ENCODE measurements at places on chromosomes 6 and 20. TPM values are rescaled to one million over a fixed set of nuclear protein-coding genes. Genes with fewer than 3 reads are reported as not detected.

GSTA1 gene
- total RNA-seq: 1.7 TPM

BPIFB2 gene
- not detected for total RNA-seq

CEP43 gene
- total RNA-seq: 9.1 TPM

FAM217A gene
- not detected for total RNA-seq

DNA sequence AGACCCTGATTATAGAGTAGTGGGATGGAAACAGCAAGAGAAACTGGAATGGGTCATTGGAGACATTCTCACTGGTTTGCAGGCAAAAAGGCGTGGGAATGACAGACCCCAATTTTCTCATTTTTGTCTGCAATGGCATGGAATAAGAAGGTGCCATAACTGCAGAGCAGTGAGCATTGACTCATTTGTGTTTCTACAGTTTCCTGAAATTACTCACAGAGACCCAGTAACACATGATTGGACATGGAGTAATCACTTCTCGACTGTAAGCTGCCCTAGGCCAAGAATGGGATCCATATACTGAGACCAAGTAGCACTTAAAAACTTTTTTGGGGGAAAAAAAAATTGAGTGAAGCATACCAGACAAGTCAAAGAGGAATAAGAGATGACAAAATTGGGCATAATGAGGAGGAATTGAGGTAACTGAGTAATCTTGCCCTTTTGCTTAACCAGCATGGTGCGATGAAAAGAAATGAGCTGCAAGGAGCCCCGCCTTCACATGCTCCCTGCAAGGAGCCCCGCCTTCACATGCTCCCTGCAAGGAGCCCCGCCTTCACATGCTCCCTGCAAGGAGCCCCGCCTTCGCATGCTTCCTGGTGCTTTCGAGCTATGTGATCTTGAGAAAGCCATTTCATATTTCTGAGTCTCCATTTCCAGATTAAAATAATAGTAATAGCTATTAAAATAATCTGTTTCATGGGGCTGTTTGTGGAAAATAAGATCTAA, 44.1 kb downstream of the NHSL1 start:
- DNase-seq: no peak

GRCh38 chr6:45983062-45983461, 32.6 kb downstream of the CLIC5 start:
- no peak for DNase-seq

DNA sequence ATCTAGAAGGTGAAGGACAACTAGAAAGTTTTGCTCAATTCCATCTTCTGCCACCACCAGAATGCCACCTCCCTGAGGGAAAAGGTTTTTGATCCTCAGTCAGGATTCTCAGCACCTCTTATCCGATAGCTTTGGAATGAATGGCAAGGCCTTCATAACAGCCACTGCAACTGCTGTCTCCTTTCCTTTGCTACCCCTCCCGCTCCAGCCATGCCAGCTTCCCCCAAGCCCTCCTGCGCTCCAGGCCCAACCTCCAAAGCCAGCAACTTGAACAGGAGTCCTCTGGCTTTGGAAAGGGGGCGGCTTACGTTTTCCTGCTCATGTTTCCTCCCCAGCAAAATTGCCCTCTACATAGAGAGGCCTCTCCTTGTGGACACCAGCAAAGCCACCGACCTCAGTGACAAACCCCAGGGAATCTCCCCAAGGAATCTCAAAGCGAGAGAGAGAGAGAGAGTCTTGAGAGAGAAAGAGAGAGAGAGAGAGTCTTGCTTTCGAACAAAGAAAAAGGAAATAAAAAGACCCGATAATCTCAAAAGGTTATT, 420 bp upstream of the BTN2A1 start:
- no peak for DNase-seq

- DNase-seq: no peak
These were observed 57.2 kb upstream of the MYL9 start for GRCh38 chr20:36483919-36484808.

All from vagina (tissue), 2 donors.